ENCODE measurements at places on chromosomes 3 and 15. TPM values are rescaled to one million over a fixed set of nuclear protein-coding genes. Genes with fewer than 3 reads are reported as not detected.

DNA sequence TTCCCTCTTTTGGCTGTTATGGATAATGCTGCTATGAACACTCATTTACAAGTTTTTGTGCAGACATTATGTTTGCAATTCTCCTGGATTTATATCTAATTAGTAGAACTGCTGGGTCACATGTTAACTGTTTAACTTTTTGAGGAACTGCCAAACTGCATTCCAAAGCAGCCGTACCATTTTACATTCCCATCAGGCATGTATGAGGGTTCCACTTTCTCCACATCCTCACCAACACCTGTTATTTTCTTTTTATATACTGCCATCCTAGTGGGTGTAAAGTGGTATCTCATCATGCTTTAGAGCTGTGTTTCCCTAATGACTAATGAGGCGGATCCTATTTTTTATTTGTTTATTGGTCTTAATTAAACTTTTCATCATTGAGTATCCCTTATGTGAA is 9.2 kb downstream of the KPNA4 start:
- no peaks in the 10 kb centered on the region for H3K27me3 ChIP-seq
- DNase-seq: no peak
- H3K4me1 ChIP-seq: peaks cover 10% of the 10 kb centered on the region
- H3K27ac ChIP-seq: no peak overlapping the region
- H3K4me3 ChIP-seq: no peak overlapping the region

- peaks cover 33% of the 10 kb centered on the region for H3K27me3 ChIP-seq
- no peak overlapping the region for H3K4me3 ChIP-seq
- no peak overlapping the region for H3K27ac ChIP-seq
- no peaks in the 10 kb centered on the region for H3K36me3 ChIP-seq
- H3K4me1 ChIP-seq: peaks cover 10% of the 10 kb centered on the region
- DNase-seq: no peak
Measured at GRCh38 chr3:13292375-13292774, 127.7 kb downstream of the NUP210 start.

DNA sequence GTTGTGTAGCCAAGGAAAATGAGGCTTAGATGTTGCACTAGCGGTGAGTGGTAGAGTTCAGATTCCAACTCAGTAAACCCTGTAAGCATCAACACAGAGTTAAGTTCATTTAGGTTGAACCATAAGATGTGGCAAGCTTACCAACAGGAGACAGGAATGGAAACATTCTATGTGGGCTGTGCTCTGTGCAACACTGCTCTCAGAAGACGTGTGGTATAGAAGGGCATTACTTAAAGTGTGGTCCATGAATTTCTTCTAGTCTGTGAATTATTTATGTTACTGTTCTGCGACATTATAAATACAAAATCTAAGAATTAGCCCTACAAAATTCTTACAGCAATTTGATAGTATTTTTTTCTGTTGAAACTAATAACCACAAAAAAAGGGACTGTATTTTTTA is 213.3 kb downstream of the GRM7 start:
- no peak overlapping the region for H3K4me3 ChIP-seq
- no peak overlapping the region for H3K27ac ChIP-seq
- H3K4me1 ChIP-seq: no peaks in the 10 kb centered on the region
- H3K36me3 ChIP-seq: no peaks in the 10 kb centered on the region
- DNase-seq: no peak

DNA sequence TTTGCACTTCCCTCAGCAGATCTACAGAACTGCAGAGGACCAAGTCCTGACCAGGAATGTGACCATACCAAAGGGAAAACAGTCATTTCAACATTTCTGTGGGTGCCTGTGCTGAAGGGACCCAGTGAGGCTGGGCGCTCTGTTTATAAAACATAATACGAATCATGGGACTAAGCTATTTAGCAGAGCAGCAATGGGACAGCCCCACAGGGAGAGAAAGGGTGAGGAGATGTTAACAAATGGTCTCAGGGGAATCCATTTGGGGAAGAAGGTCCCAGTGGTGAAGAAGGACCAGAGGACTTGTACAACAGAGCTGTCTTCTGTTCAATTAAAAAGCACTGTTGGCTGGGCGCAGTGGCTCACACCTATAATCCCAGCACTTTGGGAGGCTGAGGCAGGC is 1025.4 kb downstream of the FHIT start:
- H3K27me3 ChIP-seq: no peaks in the 10 kb centered on the region
- no peak overlapping the region for H3K27ac ChIP-seq
- no peak overlapping the region for H3K4me3 ChIP-seq
- H3K4me1 ChIP-seq: no peaks in the 10 kb centered on the region
- no peaks in the 10 kb centered on the region for H3K36me3 ChIP-seq
- DNase-seq: no peak

Gene PARP15
- total RNA-seq: 52.8 TPM

Gene TMEM44
- 8.1 TPM for total RNA-seq

Gene POPDC2
- 4.5 TPM for total RNA-seq

Gene FOXL2NB
- not detected for total RNA-seq

All from activated naive CD8-positive, alpha-beta T cell treated with anti-CD3 and anti-CD28 coated beads, Interleukin-2, amount 10 ng/mL, durations not matched to agents 7 days and 5 days (primary cell).